ENCODE measurements at places on chromosomes 12 and 14.
A peak's percentile ranks its signal among the peaks of the same experiment; 100 is the strongest.

DNA sequence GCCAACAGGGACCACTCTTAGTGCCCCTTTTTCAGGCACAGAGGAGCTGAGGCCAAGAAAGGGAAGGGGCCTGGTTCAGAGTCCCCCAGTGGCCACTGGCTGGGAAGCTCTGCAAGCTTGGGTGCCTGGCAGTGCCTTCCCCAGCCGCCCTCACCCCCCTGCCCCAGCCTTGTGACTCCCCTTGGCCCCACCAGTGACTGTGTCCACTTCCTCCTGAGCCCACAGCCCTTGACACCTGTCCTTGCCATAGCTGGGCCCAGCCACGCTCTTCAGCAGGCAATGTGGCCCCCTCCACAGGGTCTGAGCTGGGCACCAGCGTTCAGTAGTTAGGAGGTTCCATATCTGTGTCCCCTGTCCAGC, 19.0 kb upstream of the C14orf180 start:
- no peak for DNase-seq

GRCh38 chr12:66768293-66768692, 89.4 kb upstream of the GRIP1 start:
- no peak for DNase-seq

GRCh38 chr14:71463807-71464206, 468.4 kb upstream of the RGS6 start:
- DNase-seq, result no peak

- DNase-seq, result no peak
Observed at GRCh38 chr12:16323010-16323409, 24.4 kb upstream of the MGST1 start.

DNA sequence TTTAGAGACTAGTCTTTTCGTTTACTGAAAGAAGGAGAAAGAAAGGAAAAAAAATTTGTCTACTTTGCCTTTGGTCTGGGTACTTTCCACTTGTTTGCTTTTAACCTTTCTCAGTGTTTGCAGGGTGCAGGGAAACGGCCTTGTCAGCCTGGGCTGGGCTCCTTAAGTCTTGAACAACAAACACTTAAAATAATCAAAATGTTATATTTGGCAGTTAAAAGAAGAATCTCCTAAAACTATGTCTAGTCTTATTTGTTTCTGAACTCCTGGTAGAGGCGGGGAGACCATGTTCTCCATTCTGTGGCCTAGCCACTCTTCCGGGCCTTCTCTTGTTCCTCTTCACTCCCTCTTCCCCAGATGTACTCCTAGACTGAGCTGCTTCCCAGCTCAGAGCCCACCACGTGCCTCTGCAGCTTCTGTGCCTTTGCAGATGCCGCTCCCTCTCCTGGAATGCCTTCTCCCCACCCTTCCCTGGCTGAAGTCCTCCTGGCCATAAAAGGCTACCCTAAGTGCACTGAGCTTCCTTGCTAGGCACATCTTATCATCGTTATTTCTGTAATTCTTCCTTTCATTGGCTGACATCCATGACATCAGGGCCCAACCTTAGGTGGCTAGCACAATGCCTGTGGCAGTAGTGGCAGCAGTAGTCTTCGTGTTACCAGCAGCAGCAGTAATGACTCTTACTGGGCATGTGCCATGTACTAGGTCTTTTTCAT, 432.9 kb downstream of the ZFP36L1 start:
- peak; percentile 32 for DNase-seq
